ENCODE measurements at places on chromosomes 13 and 19.

DNA sequence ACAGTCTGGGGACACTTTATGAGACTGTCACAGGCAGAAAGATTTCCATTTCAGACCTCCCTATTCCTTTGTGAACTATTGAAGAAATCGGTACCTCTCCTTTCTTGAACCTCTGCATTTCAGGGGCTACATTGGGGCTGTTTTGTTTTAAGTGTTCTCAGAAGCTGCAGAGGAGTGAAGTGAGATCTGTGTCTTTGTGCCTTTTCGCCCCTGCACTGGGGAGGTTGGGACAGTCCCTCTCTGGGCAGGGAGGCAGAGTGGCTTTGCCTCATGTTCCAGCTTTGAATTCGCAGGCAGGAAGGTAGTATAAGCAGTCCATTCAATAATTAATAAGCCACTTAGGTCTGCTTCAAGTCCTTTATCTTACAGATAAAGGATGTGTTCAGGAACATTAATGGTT, 9.5 kb upstream of the AMER2 start:
- DNase-seq, result no peak

GRCh38 chr19:35380450-35381124, 9.7 kb downstream of the GPR42 start:
- peak; percentile 15 for DNase-seq

- DNase-seq, result no peak
Observed at GRCh38 chr13:26457212-26457611, 100.3 kb upstream of the WASF3 start.

- no peak for DNase-seq
Observed at GRCh38 chr13:51820016-51820597, 16.1 kb upstream of the DHRS12 start.

DNA sequence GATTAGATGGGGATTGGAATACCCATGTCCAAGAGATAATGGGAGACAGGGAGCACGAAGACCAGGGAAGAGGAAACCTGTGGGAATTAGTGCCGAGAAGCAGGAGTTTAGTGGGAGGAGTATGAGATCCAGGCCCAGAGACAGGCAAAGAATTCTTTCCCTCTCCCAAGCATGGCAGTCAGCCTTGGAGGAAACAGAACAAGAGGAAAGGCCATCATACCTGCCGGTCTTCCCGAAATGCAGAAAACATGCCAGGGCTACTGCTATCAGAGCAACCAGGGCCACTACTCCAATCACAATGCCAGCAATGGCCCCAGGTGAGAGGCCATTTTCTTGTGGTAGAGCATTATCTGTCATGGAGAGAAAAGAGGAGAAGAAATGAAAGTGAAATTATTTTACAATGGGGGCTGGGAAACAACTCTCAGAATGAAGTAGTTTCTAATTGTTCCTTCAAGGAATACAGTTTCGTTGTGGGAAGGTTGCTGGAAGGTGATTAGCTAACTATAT, 16.1 kb downstream of the CEACAM1 start:
- no peak for DNase-seq

DNA sequence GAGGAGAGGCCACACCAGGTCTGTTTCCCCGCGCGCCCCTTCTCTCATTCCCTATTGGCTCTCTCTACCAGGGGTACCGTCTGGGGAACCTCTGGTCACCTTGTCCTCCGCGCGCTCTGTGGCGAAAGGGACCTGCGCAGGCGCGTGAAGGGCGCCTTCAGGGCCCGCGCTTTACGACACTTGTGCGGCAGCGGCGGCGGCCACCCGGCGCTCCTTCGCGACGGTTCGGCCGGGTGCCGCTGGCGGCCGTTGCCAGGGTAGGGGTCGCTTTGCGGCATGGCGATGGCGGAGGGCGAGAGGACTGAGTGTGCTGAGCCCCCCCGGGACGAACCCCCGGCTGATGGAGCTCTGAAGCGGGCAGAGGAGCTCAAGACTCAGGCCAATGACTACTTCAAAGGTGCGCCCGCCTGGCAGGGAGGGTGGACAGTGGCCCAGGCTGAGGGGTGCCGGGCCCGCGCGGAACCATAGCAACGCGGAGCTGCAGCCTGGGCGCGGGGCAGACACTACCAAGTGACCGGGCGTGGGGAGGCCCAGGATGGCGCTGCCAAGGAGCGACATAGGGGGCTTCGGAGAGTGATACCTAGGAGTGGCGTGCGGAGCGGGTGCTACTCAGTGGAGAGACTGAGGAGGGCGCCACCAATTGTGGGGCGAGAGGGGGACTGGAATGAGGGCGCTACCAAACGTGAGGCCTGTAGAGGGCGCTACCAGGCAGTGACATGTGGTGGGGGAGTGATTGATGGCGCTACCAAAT, at the start of gene PPP5C:
Gene PPP5C, plus strand, starts transcription at position 267 of the 751 bp plus-strand sequence. Its CDS starts 10 bp downstream, at position 277.
- DNase-seq, result peak; percentile 70

DNA sequence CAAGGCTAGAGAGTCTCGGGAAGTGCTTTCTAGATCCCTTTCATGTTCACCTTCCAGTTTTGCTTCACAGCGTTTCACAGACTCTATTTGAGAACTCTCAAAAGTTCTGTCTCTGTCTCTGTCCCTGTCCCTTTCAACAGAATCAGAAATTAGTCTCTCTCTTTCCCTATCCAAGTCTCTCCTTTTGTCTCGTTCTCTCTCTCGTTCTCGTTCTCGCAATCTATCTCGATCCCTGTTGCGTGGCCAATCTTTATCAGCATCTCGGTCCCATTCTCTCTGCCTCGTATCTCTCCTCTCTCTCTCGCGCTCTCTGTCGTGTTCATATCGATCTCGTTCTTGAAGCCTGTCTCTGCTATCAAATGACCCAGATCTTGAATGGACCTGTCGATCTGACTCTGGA, 85.0 kb downstream of the ZC3H13 start:
- DNase-seq, result no peak

GRCh38 chr13:45325806-45326205, 15.2 kb downstream of the TPT1 start:
- no peak for DNase-seq

DNA sequence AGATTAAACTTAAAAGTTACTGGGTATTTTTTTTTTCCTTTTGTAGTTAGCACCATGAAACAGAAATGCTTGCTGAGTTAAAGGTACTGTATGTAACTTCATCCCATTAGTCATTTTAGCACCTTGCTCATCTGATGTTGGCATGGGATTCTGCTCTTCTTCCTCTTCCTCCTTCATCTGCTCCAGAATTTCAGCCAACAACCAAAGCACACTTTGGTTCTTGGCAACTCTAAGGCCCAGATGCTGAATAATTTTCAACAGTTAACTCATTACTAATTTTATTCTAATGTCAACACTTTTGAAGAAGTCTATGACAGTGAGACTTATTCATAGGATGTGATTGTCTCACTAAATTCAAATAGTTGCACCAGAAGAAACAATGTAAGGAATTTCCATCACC, 359.2 kb downstream of the KCTD12 start:
- DNase-seq, result no peak

- DNase-seq, result no peak
Observed at GRCh38 chr13:36370108-36370429, 23.9 kb upstream of the SPART start.

DNA sequence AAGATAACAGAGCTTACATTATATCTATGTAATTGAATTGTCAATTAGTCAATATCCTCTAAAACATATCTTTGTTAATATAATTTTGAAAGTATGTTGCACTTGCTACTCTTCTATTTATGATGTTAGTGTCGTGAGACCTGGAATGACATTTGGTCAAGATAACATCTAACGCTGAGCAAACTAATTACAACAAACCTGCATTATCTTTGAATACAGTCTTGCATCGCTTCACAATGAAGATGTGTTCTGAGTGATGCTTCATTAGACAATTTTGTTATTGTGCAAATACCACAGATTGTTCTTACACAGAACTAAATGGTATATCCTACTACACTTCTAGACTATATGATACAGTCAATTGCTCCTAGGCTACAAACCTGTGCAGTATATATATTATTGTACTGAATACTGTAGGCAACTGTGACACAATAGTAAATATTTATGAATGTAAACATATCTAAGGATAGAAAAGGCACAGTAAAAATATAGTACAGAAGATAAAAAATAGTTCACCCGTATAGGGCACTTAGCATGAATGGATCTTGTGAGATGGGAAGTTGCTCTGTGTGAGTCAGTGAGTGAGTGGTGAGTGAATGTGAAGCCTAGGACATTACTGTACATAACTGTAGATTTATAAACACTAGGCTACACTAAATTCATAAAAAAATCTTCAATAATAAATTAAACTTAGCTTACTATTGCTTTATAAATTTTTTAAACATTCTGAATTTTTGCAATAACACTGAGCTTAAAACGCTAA, 1773.8 kb downstream of the PCDH9 start:
- DNase-seq, result no peak

DNA sequence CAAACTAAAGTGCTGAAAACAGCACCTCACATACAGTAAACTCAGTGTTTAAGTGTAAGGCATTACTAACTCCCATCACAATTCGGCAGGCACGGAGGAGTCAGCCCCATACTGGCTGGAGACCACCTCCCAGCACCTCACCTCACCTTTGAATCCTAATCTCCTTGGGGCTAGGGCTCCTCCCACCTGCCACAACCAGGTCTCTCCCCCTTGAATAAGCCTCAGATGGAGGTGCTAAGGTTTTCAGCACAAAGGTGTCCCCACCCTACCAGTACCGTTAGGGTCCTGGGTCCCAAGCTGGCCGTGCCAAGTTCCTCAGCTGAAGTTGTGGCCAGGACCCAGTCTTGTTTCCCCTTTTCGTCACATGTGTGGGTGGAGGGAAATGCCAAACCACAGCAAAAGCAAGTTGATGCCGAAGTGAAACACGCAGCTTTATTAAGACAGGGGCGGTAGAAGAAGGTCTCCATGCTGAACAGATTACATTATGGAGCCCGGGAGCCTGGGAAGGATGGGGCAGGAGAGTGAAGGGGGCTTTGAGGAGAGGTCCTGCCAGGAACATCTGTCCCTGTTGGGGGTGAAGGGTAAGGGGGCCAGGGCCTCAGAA, at the start of gene IGFLR1:
Gene IGFLR1, minus strand, starts transcription at position 332 of the 604 bp plus-strand sequence. CDS start 1,272 bp downstream, outside the sequence.
- DNase-seq, result no peak

DNA sequence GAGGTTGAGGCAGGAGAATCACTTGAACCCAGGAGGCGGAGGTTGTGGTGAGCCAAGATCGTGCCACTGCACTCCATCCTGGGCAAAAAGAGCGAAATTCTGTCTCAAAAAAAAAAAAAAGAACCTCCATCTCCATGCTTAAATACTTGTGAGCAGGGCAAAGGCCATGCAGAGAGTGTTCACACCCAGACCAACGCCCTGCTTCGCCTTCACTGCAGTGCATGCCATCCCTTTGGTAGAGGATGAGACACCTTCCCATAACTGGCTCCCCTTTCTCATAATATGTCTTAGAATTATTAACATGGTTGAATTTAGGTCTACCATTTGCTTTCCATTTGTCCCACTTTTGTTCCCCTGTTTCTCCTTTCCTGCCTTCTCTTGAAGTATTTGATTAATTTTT, 15.4 kb downstream of the BBC3 start:
- no peak for DNase-seq

- no peak for DNase-seq
Observed at GRCh38 chr19:2561895-2562294, 86.0 kb downstream of the GADD45B start.

DNA sequence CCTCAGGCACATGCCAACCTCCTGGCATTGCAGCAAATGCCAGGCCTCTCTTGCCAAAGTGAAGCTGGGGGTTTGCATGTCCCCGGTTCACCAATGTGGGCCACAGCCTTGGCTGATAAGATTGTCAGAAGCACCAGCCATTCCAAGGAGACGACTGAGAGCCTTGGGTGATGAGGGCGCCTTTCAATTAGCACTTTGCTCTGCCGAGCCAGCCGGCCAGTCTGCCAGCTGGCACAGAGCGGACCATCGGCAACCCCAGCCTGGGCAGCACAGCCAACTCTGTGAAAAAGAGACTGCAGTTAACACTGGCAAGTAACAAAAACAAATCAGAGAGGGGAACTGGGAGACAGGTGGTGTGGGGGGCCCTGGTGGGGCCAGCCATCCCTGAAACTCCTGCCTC, 67.3 kb downstream of the EFNB2 start:
- no peak for DNase-seq

GRCh38 chr13:67374391-67374790, 144.3 kb upstream of the PCDH9 start:
- no peak for DNase-seq

- no peak for DNase-seq
Observed at GRCh38 chr13:51769455-51770127, 34.4 kb downstream of the DHRS12 start.

- DNase-seq, result no peak
Observed at GRCh38 chr13:56902276-56902675, 238.4 kb upstream of the PRR20A start.

DNA sequence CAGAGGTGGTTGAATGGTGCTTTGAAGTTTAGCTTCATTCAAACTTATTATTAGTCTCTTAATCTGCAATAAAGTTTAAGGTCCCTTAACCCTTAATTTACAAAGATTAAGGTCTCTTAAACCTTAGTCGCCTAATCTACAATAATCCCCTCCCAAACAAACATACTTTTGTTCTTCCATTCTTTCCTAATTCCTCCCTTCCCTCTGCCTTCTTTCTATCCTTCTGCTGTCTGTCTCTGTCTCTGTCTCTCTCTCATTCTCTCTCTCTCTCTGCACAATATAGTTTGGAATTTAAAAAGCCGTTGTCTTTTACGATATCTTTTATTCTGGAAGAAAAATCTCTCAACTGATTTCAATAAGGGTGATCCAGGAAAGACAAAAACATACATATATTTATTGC, 1096.8 kb upstream of the ATXN8OS start:
- DNase-seq, result no peak

DNA sequence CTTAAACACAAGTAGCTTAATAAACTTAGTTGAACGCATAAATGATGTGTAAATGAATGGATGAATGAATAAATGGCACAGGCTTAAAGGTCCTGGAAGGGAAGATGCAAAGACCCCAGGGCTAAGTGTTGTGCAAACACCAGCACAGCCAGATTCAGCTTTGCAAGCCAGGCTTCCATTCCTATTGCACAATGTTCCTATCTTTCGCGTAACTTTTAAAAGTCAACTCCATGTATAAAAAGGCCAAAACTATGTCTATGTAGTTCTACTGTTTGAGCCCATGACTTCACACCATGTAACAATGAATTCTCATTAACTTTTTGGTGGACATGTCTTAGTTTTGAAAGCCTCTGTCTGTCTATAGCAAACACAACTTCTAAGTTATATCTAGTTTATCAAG, 226.0 kb downstream of the NALCN start:
- DNase-seq, result no peak

- no peak for DNase-seq
Observed at GRCh38 chr19:3494051-3494450, 6.4 kb downstream of the DOHH start.

GRCh38 chr19:34732612-34733211, 1.3 kb upstream of the ZNF181 start:
- DNase-seq, result no peak

DNA sequence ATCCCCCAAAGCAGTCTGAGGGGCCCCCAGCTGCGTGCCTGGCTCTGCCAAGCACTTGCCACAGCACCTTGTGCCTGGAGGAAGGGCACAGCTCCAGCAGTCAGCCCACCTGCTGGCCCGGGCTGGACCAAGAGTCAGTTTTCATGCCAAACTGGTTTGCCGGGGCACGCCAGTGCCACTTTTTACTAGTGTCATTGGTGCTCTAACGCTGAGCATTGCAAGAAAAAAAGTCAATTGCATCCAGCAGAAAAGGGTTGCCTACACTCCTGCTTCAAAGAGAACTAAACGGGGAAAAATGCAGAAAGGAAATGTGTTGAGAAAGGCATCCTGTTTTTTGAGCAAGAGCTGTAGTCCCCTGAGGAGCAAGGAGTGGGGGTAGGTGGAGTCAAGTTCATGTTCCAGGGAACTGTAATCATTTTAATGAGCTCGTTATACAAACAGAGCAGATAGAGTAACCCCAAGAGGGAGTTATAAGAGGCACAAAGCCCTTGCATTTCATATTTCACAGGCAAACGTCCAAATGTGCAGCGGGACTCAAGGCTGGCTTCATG, 68.4 kb downstream of the F2RL3 start:
- no peak for DNase-seq

- peak; percentile 85 for DNase-seq
Observed at GRCh38 chr19:7870571-7871436, 3.4 kb downstream of the PRR36 start.
